CD4-positive, alpha-beta T cell treated with Interleukin-21 for 1 hour (primary cell): ENCODE measurements at places on chromosomes 13 and 19.

- no peak for DNase-seq
Observed at GRCh38 chr13:65582160-65582559, 1648.0 kb downstream of the PCDH9 start.

- no peak for DNase-seq
Observed at GRCh38 chr13:53781941-53782340, 753.3 kb downstream of the OLFM4 start.

- DNase-seq, result no peak
Observed at GRCh38 chr13:106981051-106981450, 413.1 kb upstream of the ARGLU1 start.

- no peak for DNase-seq
Observed at GRCh38 chr13:25727810-25728209, 324.0 kb downstream of the SHISA2 start.

GRCh38 chr13:31278869-31279268, 79.1 kb downstream of the B3GLCT start:
- DNase-seq, result no peak

DNA sequence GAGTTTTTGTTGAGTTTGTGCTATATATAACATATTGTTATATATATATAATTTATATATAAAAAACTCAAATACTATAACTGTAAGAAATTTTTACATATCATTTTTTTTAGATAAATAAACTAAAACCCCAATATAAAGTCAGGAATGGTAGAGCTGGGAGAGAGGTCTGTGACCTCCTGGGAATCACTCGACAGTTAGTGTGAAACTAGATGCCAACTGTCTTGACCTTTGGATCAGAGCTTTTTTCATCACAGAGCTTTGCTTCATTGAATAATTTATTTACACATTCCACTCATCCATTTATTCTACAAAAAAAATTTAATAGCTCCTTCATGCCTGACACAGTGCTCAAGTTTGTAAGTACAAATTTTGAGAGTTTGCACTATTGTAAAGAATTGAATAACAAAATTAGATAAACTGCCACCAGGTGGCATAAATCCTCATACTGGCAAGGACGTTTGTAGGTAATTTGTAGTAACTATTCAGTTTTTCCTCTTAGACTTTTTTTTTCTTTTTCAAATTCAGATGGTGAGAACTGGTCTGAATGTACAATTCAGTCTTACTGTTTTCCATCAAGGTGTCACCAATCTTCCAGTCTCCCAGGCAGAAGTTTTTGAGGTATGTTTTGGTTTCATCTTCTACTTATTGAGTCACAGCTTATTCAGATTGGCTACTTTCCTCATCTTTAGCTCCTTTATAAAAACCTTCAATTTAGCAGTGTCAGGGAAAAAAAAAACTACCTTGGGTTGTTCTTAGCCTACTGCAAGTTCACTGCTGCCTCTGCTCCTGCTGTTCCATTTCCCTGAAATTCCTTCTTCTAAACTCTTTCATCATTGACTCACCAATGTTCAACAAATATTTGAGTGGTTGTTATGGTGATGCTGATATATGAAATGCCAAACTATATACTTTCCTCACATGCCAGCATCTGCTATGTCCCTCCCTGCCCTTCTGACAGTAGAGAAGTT, 28.7 kb downstream of the LACC1 start:
- DNase-seq, result peak; percentile 44

DNA sequence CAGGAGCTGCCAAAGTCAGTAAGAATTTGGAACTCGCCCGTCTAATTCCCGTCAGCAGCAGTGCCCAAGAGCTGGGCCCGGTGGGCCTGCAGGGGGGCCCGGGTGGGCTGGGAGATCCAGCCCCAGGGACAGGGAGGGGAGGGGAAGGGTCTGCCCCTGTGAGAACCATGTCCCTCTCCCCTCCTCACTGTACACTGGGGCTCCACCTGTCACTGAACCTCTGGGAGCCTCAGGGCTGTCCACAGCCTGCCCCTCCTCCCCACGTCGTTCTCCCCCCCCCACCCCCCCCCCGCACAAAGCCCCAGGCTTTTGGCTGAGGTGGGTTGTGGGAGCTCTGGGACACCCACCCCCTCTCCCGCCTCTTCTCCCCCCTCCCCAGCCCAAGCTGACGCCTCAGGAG, 8.2 kb downstream of the ZNF296 start:
- DNase-seq, result no peak

DNA sequence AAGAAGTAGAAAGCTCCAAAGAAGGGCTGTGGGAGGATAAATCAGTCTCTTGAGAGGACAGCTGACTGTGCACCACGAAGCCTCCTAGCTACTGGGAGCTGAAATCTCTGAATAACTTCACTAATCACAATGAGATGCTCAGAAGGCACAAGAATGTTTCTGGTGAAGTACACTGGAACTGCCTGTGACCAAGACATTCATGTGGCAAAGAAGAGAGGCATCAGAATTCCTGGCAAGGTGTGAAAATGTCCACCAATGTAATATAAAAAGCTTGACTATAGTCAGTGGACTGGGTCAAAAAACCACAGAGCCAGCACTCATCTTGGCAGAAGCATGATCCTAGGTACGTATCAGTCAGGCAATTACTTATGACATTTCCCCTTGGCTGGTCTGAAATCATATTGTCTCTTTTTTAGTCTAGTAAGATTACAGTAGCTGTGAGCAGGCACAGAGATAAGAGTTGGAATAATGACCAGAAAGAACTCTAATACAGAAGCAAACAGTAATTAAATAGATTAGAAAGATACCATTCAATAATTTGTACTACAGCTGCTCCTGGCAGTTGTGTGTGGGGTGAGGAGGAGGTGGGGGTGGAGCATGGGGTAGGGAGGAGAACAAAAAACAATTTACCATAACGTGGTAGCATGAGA, 434.7 kb downstream of the DIAPH3 start:
- no peak for DNase-seq

GRCh38 chr19:51389143-51389542, 1.2 kb downstream of the C19orf84 start:
- no peak for DNase-seq

- no peak for DNase-seq
Observed at GRCh38 chr13:23722726-23723453, 152.7 kb downstream of the TNFRSF19 start.

DNA sequence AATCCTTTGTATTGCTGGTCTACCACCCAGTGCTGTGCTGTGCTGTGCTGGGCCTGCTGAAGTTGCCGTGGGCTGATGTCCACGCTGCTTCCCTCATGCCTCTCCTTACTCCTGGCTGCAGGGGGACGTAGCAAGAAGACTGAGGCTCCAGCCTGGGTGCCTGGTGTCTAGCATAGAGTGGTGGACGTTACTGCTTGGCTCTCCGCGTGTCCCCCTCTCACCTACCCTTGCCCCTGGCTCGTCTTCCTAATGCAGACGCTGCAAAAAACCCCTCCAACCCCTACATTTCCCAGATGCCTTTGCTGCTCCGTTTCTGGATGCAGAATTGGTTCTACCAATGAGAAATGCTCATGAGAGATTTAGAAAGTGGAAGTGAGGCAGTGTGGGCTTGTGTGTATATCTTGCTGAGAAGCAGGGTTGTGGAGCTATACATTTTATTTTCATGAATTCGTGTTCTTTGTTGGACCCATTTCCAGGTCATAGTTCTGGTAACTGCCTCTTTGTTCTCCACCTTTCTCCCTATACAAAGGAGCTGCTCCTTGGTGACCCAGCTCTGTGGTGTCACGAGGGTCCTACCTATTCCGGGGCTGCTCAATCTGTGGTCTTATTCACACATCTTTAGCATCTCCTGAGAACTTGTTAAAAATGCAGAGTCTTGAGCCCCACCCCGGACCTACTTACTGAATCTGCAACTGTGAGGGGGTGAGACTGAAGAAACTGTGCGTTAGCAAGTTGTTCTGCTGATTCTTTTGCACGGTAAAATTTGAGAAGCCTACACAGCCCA, 7.9 kb upstream of the DENND1C start:
- DNase-seq, result peak; percentile 33

DNA sequence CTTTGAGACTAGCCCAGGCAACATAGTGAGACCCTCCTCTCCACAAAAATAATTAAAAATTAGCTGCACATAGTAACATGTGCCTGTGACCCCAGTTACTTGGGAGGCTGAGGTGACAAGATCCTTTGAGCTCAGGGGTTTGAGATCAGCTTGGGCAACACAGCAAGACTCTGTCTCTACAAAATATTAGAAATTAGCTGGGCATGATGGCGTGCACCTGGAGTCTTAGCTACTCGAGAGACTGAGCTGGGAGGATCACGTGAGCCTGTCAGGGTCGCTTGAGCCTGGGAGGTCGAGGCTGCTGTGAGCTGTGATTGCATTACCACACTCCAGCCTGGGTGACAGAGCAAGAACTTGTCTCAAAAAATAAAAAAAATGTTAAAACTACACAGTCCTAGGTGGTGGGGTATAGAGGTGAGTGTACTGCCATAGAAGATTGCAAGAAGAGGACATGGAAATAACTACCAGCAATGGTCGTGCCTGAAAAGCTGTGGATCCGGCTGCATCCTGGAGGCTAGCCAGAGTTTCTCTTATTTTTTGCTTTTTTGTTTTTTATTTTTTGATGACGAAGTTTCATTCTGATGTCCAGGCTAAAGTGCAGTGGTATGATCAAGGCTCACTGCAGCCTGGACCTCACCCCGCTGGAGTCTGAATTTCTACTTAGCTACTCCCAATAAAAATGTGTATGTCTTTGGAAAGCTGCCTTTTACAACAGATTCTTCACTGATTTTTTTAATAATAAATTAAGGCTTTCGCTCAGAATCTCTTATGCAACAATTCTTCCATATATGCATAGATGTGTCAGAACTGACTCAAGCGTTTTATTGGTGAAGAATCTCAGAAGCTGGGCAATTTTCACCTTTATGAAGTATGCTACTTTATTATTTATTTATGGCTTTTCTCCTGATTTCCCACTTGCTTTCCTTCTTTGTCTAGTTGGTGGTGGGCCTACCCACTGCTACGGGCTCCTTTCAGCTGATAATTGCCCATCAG, 393.8 kb downstream of the TSHZ3 start:
- DNase-seq, result no peak

DNA sequence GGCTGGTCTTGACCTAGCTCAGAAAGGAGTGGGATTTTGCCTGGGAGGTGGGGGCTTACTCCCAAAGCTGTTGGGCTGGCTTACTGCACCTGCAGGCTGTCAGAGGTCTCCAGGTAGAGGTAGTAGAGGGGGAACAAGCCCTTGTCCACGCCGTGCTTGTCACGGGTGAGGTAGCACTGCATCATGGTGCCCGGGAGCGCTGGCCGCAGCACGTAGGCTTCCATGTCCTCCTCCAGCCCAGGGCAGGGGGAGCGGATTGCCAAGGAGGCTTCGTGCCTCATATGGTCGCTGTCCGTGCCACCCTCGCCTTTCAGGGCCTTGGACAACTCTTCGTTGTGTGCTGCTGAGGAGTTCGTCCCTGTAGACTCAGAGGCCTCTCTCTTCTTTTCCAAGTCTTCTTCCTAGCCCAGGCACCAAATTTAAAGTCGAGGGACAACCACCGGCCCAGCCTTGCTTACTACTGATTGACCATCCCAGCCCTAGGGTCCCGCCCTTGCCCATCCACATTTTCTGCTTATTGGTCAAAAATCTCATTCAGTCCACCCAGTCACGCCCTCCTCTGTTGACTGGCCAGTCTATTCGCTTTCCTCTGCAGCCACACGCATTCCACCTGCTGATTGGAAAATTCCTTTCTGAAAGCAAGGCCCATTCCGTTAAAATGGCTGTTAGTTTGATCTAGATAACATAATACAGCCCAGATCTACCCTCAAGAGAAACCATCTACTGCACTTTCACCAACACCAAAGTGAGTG, 10.5 kb downstream of the TULP2 start:
- DNase-seq, result no peak

DNA sequence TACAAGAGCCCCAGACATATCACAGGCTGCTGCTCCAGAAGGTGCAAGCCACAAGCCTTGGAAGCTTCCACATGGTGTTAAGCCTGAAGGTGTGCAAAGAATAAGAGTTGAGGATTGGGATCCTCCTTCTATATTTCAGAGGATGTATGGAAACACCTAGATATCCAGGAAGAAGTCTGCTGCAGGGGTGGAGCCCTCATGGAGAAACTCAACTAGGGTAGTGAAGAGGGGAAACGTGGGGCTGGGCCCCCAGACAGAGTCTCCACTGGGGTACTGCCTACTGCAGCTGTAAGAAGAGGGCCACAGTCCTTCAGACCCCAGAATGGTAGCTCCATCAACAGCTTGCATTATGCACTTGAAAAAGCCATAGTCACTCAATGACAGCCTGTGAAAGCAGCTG, 1444.0 kb downstream of the SLITRK1 start:
- DNase-seq, result no peak

GRCh38 chr19:55696301-55697068, 21.5 kb downstream of the EPN1 start:
- DNase-seq, result no peak

- no peak for DNase-seq
Observed at GRCh38 chr13:74067818-74068217, 66.4 kb downstream of the KLF12 start.

DNA sequence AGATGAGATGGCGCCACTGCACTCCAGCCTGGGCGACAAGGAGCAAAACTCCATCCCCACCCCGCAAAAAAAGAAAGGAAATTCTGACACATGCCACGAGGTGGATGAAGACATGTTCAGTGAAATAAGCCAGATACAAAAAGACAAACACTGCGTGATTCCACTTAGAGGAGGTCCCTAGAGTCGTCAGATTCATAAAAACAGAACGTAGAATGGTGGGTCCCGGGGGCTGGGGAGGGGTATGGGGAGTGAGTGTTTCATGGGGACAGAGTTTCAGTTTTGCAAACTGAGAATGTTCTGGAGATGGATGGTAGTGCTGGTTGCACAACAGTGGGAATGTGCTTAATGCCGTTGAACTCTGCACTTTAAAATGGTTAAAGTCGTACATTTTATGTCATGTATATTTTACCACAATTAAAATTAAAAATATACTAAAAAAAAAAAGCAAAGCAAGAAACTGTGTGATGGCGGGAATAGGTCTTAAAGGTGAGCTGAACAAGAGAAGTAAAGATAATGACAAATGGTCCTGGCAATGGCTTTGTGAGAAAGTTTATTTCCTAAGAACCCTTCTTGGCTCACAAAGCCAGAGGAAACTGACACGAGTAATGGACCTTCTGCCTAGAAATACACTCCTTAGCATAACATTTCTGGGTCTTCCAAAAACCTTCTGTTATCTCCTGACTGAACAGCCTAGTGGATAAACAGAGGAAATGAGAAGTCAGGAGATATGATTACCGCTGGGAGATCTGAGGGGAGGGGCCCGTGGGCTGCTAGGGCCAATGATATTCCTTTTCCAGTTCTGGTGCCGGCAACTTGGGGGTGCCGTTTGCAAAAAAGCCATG, 4.2 kb upstream of the SPC24 start:
- DNase-seq, result no peak

GRCh38 chr13:50401049-50401505, 385.8 kb downstream of the KCNRG start:
- no peak for DNase-seq

- peak; percentile 71 for DNase-seq
Observed at GRCh38 chr19:40055832-40056504, at the start of gene ZNF780B. ZNF780B (minus strand) TSS chr19:40056231; CDS start chr19:40050332, 5,899 bp downstream.
